Activated T-cell treated with anti-CD3 and anti-CD28 coated beads for 24 hours (primary cell): ENCODE measurements at places on chromosomes 13 and 19.
A peak's percentile ranks its signal among the peaks of the same experiment; 100 is the strongest.

GRCh38 chr13:42215578-42216421 lies 56.2 kb upstream of the AKAP11 start:
- DNase-seq, result no peak

DNA sequence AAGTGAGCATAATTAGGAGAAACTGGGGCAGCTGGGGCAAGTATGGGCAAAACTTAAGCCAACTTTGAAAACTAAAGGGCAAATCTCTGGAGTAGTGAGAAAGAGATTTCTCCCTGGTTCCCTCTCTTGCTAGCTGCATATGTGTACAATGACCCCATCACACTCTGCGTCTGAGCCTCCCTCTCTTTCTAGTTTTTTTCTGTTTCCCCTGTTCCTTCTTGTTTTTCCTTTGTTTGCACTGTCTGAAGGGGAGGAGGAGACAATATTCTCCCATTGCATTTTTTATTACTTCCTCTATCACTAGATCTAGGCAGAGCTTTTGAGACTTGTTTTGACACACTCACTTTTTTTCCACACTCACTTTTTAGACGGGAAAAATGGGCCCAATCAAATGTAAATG lies 11.2 kb upstream of the CLDN10 start:
- DNase-seq, result no peak

DNA sequence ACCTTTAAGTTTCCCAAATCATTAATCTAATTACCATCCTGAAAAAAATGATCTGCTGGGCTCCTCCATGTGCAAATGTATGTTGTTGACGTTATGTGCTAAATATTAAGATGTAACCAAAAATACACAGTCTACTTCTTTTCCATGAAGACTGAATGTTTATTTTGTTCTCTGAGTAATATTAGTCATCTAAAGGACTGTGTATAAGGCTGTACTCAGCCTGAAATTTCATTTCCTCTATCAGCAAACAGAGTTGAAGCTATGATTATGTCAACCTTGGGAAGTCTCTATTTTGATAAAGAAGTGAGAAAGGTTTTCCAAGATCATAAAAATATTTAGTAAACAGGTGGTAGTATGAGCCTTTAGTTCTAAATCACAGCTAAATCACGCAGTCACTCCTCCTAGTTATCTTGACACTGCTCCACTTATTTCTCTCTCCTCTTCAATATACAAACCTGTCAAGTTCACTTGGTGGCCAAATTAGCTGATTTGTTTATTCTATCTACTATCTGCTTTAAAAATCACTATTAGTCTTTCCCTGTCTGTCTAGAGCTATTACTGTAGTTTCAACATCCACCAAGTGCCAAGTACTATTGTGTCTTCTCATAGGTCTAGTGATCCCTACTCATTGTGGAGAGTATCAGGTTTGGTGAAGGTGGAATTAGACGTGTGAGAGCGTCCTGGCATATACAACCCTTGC lies 211.7 kb upstream of the STARD13 start:
- no peak for DNase-seq

GRCh38 chr19:16066611-16067104 lies 9.6 kb upstream of the TPM4 start:
- peak; percentile 40 for DNase-seq

DNA sequence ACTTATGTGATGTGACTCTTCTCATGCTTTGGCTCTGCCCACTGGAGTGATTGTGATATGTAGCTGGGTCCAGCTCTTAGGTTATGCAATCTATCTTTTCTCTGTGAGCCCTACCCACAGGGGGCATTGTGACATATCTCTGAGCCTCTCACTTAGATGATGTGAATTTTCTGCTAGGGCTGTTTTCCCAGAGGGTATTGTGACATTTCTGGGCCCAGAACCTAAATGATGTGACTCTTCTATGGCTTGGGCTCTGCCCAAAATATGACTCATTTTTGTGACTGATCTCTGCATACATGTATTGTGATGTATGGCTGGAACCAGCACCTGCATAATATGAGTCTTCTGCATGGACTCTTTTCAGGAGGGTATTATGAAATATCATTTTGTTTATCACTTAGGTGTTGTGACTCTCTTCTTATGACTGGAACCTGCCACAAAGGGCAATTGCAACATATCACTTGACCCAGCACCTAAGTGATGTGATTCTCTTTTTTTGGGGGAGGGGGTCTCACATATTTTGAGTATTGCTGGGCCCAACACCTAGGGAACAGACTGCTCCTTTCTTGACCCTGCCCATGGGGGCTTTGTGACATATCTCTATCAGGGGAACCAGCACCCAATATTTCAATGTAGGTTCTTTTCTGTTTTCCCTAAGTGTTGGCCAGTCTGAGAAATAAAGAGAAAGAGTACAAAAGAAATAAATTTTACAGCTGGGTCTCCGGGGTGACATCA lies 12.1 kb upstream of the ZNF254 start:
- DNase-seq, result no peak

DNA sequence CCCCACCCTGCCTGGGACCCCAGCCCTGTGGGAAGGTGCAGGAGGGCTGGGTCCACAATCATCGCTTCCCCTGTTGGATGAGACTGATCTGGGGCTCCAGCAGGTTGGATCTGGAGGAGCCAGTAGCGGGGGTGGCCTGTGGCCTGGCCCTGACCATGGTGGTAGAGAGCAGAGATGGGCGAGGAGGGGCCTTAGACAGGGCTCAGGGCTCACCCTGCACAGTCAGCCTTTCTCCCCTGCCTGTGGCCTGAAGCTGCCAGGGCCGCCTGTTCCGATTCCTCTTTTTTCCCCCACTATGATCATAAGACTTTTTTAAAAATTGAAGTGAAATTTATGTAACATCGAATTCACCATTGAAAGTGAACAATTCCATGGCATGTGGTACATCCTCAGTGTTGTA lies 18.2 kb downstream of the SIN3B start:
- DNase-seq, result no peak
